ENCODE measurements at places on chromosomes 7 and 10.

DNA sequence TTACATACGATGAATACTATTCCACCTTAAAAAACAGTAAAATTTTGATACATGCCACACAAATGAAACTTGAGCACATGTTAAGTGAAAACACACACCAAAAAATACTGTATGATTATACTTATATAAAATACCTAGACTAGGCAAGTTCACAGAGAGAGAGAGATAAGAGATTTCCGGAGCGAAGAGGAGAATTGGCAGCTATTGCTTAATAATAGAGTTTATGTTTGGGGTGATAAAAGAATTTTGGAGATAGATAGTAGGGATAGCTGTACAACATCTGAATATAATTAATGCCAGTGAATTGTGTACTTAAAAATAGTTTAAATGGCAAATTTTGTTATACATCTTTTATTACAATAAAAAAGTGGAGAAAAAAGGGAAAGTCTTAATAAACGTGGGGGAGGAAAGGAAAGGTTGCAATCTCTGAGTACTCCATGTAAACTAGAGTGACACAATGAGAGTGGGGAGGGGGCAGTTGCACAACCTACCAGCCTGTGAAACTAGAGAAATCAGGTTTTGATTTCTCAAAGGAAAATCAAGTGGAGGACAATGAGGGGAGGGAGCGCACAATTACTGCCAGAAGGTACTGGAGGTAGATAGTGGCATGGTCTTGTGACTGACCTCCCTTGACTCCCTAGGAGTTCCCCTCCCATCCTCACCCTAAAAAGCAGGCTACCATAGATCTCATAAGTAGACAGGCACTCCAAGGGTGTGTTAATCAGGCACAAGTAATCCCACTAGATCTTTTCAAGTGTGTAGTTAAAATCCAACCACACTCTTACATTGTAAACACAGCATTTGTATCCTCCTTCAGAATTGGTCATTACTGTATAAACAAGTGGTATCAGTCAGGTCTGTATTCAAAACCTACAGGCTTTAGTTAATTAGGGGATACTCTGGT, 31.6 kb upstream of the ANK3 start:
- H3K4me1 ChIP-seq: peaks cover 32% of the 10 kb centered on the region
- no peak for DNase-seq
- no peaks in the 10 kb centered on the region for H3K27me3 ChIP-seq

- H3K27me3 ChIP-seq: peaks cover 9% of the 10 kb centered on the region
- no peak for DNase-seq
Measured at GRCh38 chr7:72337390-72338167, 74.6 kb downstream of the CALN1 start.

- H3K27me3 ChIP-seq: no peaks in the 10 kb centered on the region
- peak overlapping the region; percentile 57 for H3K27ac ChIP-seq
- H3K36me3 ChIP-seq: no peaks in the 10 kb centered on the region
- peaks cover 10% of the 10 kb centered on the region for H3K4me1 ChIP-seq
- no peak overlapping the region for H3K4me3 ChIP-seq
Measured at GRCh38 chr7:95213809-95214492, 110.4 kb downstream of the PON1 start.

DNA sequence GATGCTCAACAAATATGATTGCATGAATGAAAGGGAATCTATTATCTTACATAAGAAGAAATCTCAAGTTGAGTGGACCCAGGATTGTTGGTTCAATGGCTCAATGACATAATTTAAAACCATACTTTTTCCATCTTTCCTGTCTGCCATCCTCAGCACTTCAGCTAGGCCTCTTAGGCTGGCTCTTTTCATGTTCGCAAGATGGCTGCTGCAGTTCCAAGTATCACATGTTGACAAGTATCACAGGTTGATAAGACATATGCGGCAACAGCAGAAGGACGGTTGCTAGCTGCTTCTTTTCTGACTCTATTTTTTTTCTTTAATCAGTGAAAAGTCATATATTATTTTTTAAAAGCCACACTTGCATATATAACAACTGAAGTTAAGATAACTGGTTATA, 79.0 kb upstream of the CDK6 start:
- DNase-seq: no peak
- H3K27ac ChIP-seq: no peak overlapping the region
- peaks cover 12% of the 10 kb centered on the region for H3K4me1 ChIP-seq

- H3K27ac ChIP-seq: peak overlapping the region; percentile 15
- no peaks in the 10 kb centered on the region for H3K27me3 ChIP-seq
- no peaks in the 10 kb centered on the region for H3K36me3 ChIP-seq
- peak; percentile 73 for DNase-seq
- H3K4me1 ChIP-seq: peaks cover 12% of the 10 kb centered on the region
Measured at GRCh38 chr10:36725581-36726520, 399.5 kb upstream of the ANKRD30A start.

- H3K36me3 ChIP-seq: no peaks in the 10 kb centered on the region
- no peaks in the 10 kb centered on the region for H3K27me3 ChIP-seq
- DNase-seq: peak; percentile 77
Measured at GRCh38 chr10:70296406-70296899, 12.6 kb upstream of the NPFFR1 start.

- peaks cover 31% of the 10 kb centered on the region for H3K36me3 ChIP-seq
- no peaks in the 10 kb centered on the region for H3K27me3 ChIP-seq
- no peak overlapping the region for H3K4me3 ChIP-seq
- no peak overlapping the region for H3K27ac ChIP-seq
Measured at GRCh38 chr7:70790215-70791073, 341.5 kb upstream of the GALNT17 start.

DNA sequence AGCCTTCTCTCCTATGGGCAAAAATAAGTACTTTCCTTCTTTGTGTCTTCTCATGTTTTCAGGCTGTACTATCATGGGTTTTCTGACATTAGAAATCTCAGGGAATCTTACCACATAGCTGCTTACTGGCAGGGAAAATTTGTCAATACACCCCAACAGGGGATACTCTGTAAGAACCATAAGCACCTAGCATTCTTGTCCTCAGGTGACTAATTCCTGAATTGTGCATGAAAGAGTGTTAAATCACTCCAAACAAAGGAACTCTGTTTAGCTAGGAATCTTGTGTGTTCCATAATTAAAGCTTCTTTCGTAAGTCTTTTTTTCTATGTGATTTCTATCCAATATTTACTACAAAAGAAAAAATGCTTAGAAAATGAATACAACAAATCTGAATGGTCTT, 206.7 kb upstream of the POT1 start:
- no peak overlapping the region for H3K27ac ChIP-seq
- no peaks in the 10 kb centered on the region for H3K36me3 ChIP-seq
- no peaks in the 10 kb centered on the region for H3K27me3 ChIP-seq
- no peak overlapping the region for H3K4me3 ChIP-seq

- no peak overlapping the region for H3K4me3 ChIP-seq
- H3K27ac ChIP-seq: no peak overlapping the region
- DNase-seq: no peak
- no peaks in the 10 kb centered on the region for H3K27me3 ChIP-seq
- no peaks in the 10 kb centered on the region for H3K36me3 ChIP-seq
Measured at GRCh38 chr7:41130561-41131236, 572.2 kb downstream of the INHBA start.

DNA sequence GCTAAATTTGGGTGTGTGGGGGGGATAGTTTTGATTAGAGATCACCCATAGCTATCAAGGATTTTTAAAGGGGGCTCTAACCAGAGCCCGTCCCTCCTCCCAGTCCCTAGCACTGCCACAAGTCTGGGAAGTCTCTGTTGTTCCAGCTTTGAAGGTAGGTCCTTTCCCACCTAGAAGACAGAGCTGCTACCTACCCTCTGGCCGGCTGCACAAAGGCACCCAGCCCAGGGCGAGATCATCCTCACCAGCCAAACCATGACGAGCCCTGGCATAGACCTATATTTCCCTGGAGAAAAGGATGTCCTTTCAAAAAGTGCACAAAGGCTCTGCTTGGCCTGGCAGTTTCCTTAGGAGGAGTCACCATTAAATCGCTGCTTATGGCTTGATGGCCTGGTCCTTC, 147.8 kb downstream of the CYP26A1 start:
- H3K36me3 ChIP-seq: no peaks in the 10 kb centered on the region
- no peak overlapping the region for H3K4me3 ChIP-seq
- no peak for DNase-seq
- H3K27ac ChIP-seq: no peak overlapping the region

DNA sequence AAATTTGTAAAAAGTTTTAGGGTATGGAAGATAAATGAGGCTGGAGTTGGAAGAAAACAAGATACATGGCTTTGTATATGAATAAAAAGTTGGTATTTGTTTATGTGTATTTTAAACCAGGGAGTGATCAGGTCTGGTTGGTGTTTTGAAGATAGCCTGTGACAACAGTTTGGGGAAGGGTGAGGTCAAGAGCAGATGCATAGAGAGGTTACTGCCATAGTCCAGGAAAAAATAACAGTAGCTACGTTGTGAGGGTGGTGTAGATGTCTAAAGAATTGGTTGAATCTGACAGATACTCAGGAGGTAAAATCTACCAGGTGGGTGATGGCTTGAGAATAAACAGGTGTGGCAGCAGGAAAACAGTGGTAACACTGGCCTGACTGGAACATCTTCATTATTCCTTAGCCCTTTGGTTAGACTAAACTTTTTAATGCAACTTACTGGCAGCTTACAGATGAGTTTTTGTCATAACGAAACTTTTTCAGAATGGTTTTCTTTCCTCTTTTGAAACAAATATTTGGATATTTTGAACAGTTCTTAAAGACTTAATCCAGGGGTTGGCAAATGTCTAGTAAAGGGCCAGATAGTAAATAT, 25.5 kb downstream of the ZNRF2 start:
- H3K27ac ChIP-seq: no peak overlapping the region
- no peak overlapping the region for H3K4me3 ChIP-seq
- no peak for DNase-seq
- H3K36me3 ChIP-seq: no peaks in the 10 kb centered on the region
- H3K27me3 ChIP-seq: no peaks in the 10 kb centered on the region
- no peaks in the 10 kb centered on the region for H3K4me1 ChIP-seq

DNA sequence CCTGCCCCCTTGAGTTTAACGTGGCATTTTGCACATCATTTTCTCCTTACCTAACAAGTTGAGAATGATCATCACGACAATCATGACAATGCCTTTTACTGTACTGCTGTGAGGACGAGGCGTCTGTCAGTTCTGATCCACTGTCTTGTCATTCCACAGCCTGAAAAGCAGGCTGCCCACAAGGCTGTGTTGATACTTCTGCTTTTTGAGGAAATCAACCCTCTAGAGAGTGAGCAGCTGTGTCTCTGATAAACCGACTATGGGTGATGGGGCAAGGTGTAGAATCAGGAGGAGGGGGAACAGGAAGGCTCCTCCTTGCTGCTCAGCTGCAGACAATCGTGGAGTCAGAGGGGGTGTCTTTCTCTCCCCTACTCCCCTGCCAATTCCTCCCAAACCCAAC, 30.6 kb upstream of the C10orf120 start:
- no peak overlapping the region for H3K27ac ChIP-seq
- DNase-seq: no peak
- H3K4me3 ChIP-seq: no peak overlapping the region
- no peaks in the 10 kb centered on the region for H3K36me3 ChIP-seq

GRCh38 chr7:133947458-133948254, 179.5 kb upstream of the LRGUK start:
- H3K4me3 ChIP-seq: no peak overlapping the region
- no peaks in the 10 kb centered on the region for H3K4me1 ChIP-seq
- no peaks in the 10 kb centered on the region for H3K27me3 ChIP-seq
- DNase-seq: no peak

- DNase-seq: no peak
- H3K27ac ChIP-seq: no peak overlapping the region
- no peaks in the 10 kb centered on the region for H3K4me1 ChIP-seq
- no peaks in the 10 kb centered on the region for H3K27me3 ChIP-seq
- H3K4me3 ChIP-seq: no peak overlapping the region
Measured at GRCh38 chr10:112679392-112679791, 232.4 kb downstream of the VTI1A start.

GRCh38 chr7:133310232-133310862, 57.5 kb downstream of the EXOC4 start:
- H3K27me3 ChIP-seq: no peaks in the 10 kb centered on the region
- no peaks in the 10 kb centered on the region for H3K4me1 ChIP-seq
- no peak overlapping the region for H3K27ac ChIP-seq

DNA sequence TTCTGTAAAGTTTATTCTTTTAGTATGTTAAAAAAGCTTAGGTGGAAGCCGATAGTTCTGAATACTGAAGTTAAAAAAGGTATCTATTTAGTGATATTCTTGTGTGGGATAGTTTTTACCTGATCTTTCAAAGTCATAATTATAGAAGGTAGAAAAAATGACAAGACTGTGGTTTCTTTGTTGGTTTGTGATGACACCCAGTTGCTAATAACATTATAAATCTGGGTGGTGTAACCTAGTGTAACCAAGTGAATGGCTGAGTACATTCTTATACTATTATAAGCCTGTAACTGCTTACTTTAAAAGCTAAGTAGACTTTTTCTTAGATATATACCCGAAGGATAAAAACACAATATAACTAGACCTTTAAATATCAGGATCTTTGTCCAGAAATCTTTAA, 2.3 kb downstream of the CDK13 start:
- no peaks in the 10 kb centered on the region for H3K27me3 ChIP-seq
- H3K27ac ChIP-seq: peak overlapping the region; percentile 93
- H3K4me3 ChIP-seq: peak overlapping the region; percentile 88
- H3K4me1 ChIP-seq: peaks cover 14% of the 10 kb centered on the region
- DNase-seq: peak; percentile 9
- H3K36me3 ChIP-seq: no peaks in the 10 kb centered on the region

- H3K4me3 ChIP-seq: no peak overlapping the region
Measured at GRCh38 chr10:118725886-118726500, 28.8 kb downstream of the CACUL1 start.

- H3K4me3 ChIP-seq: no peak overlapping the region
- H3K36me3 ChIP-seq: no peaks in the 10 kb centered on the region
- peaks cover 14% of the 10 kb centered on the region for H3K4me1 ChIP-seq
- H3K27me3 ChIP-seq: no peaks in the 10 kb centered on the region
- H3K27ac ChIP-seq: no peak overlapping the region
- no peak for DNase-seq
Measured at GRCh38 chr10:72808001-72808400, 85.5 kb upstream of the OIT3 start.

DNA sequence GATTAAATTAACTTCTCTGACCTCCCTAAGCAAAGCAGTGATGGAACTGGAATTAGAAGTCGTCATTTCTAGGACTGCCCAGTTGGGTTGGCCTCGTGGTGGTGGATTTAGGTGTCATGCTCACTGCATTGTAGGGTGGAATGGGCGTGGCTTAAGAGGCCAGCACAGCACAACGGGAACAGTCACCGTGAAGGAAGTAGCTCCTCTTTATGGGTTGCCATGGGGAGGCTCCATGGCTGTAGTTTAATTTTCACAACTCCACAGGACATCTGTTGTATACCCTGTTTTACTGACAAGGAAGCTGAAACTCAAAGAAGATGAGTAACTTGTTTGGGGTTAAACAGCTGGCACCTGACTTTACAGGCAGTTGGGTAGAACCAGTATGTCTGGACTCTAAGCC, 208.3 kb downstream of the CELF2 start:
- H3K36me3 ChIP-seq: no peaks in the 10 kb centered on the region
- no peak overlapping the region for H3K4me3 ChIP-seq
- no peak for DNase-seq
- H3K27ac ChIP-seq: no peak overlapping the region
- H3K27me3 ChIP-seq: no peaks in the 10 kb centered on the region

DNA sequence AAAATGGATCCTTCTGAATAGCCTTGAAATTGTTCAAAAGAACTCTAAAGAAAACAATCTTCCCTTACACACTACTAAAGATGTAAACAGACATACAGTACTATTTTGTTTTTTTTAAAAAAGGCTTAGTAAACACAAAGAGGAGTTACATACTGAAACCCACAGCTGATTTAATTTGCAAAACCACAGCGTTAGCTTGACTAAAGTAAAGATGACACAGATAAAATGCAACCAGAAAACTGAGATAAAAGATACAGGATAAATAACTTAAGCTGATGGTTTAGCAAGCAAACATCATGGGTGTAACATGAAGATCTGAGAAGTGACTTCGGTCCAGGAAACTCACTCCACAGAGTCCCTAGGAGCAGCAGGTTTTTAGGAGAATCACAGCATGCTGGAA, 21.8 kb downstream of the PRKCQ start:
- H3K4me3 ChIP-seq: no peak overlapping the region
- H3K4me1 ChIP-seq: no peaks in the 10 kb centered on the region
- no peaks in the 10 kb centered on the region for H3K27me3 ChIP-seq
- no peak for DNase-seq
- no peaks in the 10 kb centered on the region for H3K36me3 ChIP-seq
